ENCODE measurements at places on chromosomes 5 and 9.

DNA sequence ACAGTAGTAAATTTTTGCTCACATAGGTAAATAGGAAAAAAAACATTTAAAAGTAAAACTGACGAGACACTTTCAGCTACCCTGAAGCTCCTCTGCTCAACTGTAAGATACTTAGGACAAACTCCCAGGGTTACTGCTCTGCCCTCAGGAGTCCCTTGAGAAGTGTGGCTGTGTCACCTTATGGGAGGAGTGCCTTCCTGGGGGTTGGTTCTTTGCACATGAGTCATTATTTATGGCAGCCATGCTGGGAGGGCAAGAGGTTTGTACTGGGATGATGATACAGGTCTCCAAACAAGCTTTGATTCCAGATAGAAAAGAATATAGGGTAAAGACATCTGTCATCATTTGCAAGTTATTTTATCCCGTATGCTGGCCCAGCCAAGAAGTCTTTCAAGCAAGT is 45.9 kb downstream of the TTC1 start:
- DNase-seq = no peak

DNA sequence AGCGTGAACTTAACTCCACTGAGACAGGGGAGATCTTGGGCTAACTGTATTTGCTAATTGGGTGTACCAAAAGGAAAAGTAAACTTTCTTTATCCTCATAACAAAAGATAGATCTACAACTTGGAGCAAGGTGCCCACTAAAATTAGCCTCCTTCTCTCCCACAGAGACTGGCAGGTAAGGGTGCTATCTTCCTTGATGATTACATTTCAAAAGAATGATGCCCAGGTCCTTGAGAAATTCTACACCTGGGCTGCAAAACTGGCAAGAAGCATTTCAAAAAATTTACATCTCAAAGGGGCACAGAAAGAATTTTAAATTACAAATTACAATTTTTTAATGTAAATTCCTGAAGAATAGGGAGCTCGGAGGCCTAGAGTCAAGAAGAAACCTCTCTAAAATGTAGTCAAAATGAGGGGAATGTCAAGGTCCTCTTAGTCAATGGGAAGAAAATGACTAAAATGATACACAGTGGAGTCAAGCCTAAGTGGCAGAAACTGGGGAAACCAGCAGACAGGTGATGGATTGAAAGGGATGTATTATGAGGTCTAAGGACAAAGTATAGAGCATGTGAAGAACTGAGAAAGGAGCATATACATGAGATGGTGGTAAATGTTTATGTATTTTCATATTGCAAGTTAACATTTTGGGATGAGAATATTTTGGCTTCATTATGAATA is 348.3 kb upstream of the TUSC1 start:
- no peak for DNase-seq

DNA sequence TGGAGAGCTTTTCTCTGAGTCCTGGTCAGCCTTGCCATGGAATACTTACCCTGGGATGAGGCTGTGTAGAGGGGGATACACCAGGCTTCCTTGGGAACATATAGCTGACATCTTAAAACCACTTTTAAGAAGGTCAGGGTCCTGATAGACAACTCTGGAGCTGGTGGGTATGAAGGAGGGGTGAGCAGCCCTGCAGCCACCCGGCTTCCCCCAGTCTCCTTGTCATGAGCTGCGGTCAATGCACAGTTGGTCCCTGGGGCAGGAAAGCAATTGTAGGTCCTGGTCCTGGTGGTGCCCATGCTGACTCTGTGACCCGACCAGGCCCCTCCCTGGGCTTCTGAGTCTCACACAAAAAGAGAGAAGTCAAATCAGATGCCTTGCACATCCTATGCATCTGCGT is 63.6 kb downstream of the MRPL36 start:
- DNase-seq = no peak

- DNase-seq = no peak
These were observed 198.1 kb upstream of the EFNA5 start for GRCh38 chr5:107868650-107869409.

GRCh38 chr5:156421798-156422197 is 94.8 kb downstream of the SGCD start:
- DNase-seq = no peak

DNA sequence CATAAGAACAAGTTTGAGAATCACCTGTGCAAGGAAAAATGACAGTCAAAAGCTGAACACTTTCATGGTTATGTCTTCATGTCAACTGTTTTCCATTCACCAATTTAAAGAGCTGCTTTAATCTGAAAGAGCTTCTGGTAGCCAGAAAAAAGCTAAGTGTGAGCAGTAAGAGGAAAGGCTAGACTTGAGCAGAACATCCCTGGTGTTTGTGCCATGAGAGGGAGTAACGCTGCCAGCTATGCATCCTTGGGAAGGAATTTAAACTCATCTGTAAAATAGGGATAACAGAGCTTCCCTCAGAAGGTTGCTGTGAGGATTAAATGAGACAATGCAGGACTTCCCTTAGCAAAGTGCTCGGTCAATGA is 193.7 kb downstream of the MAPKAP1 start:
- no peak for DNase-seq
